Activated T-cell treated with anti-CD3 and anti-CD28 coated beads, Interleukin-2, amount 50 U/mL, for 24 hours (primary cell): ENCODE measurements at places on chromosomes 7 and 10.

DNA sequence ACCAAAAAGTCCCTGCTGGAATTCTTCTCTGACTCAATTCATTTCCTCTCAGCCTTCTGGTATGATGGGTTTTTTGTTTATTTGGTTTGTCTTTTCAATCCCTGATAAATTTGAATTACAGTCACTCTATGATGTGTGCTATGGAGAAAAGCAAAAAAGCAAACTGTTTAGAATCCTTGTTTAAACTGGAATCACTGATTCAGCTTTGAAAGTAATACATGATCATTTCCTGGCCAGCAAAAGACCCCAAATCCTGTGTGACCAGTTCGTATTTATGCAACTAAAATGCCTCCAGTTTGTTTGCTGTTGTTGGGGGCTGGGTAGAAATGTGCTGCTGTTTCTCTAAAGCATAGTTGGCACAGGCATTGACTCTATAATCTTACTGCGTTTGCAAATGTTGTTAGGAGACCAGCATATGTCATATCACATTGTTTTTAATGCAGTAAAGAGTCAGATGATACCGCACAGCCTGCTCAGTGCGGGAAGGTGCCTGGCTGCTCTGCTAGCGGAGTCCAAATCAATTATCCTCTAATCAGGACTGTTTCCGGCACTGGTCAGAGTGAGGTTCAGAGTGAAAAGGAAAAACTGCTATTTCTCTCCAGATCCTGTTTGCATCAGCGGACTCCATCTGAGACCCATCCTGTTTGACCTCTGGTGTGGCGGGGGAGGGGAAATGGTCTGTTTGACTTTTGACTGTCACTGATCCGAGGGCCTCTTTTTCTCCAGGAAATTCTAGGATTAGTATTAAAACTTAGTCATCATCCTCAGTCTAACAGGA is 40.6 kb upstream of the ADD3 start:
- DNase-seq, result no peak

GRCh38 chr7:155007947-155008346 is 5.0 kb upstream of the PAXIP1 start:
- DNase-seq, result peak; percentile 35

GRCh38 chr10:131251146-131251541 is 60.4 kb downstream of the TCERG1L start:
- DNase-seq, result no peak

DNA sequence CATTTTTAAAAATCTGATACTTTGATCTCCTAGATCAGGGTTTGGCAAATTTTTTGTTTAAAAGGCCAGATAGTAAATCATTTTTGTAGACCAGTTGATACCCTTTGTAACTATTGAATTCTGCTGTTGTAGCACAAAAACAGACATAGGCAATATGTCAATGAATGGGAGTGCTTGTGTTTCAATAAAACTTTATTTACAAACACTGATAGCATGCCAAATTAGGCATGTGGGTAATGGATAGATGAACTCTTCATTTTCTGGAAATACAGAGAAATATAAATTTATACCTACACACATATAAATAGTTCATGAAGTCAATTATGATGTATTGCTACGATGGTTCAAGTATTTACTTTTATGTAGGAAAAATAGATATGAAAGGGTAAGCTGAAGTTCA is 60.4 kb downstream of the SEMA3A start:
- no peak for DNase-seq

DNA sequence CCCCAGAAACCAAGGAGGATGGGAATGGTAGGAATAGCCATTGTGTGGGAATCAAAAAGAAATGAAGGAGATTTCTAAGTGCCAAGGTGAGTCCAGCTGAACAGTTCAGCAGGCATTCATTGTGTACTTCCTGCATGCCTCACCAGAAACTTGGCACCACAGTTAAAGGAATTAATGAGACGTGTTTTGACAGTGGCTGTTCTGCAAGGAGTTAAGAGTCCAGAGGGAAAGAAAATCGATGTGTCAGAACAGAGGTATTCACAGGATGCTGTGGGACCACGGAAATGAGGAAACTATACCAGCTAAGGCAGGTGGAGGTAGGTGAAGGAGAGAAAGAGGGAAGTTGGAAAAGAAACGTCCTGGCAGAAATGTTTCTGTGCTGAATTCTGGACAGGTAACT is 78.1 kb downstream of the PRKCQ start:
- no peak for DNase-seq
